ENCODE measurements at places on chromosomes 5 and 9. TPM values are rescaled to one million over a fixed set of nuclear protein-coding genes. Genes with fewer than 3 reads are reported as not detected.

The ORM2 gene
- not detected for total RNA-seq

GRCh38 chr5:158812408-158812807 is 287.3 kb downstream of the EBF1 start:
- H3K27me3 ChIP-seq = no peaks in the 10 kb centered on the region
- H3K4me3 ChIP-seq = no peak overlapping the region
- H3K27ac ChIP-seq = no peak overlapping the region
- DNase-seq = no peak
- H3K4me1 ChIP-seq = peaks cover 14% of the 10 kb centered on the region
- H3K36me3 ChIP-seq = no peaks in the 10 kb centered on the region

The GM2A gene
- total RNA-seq = 37.5 TPM

DNA sequence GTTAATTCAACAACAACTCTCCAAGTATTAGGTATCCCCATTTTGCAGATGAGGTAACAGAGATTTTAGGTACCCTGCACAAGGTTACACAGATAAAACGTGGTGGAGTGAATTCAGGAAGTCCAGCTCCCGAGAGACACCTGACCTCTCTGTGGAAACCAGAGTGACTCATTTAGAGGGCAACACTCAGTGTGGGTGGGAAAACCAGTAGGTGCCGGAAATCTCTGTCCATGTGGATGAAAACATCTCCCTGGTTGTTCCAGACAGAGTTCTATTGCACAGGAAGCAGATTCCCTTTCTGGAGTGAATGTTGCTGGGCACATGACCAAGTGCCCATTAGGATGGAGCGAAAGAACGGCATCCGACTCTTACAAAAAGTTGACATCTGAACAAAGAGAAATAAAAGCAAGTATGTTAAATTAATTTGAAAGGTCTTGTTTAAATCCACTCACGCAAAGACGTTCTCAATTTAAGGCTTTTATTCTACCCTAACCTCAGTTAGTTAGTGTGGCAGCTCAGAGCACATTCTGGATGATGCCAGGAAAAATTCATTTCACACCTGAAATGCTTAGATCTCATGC is 391.9 kb upstream of the WWC1 start:
- peak; percentile 33 for DNase-seq
- H3K4me1 ChIP-seq = no peaks in the 10 kb centered on the region
- H3K36me3 ChIP-seq = no peaks in the 10 kb centered on the region
- no peaks in the 10 kb centered on the region for H3K27me3 ChIP-seq
- H3K4me3 ChIP-seq = no peak overlapping the region

The HMCN2 gene
- total RNA-seq = 0.90 TPM

- no peaks in the 10 kb centered on the region for H3K4me1 ChIP-seq
- no peak overlapping the region for H3K4me3 ChIP-seq
- no peaks in the 10 kb centered on the region for H3K27me3 ChIP-seq
- no peak for DNase-seq
- H3K36me3 ChIP-seq = no peaks in the 10 kb centered on the region
These were observed 100.2 kb downstream of the SLC25A46 start for GRCh38 chr5:110838961-110839360.

The GABRP gene
- 0.30 TPM for total RNA-seq

GRCh38 chr9:106982636-106983035 is 119.7 kb downstream of the ZNF462 start:
- no peaks in the 10 kb centered on the region for H3K27me3 ChIP-seq
- H3K27ac ChIP-seq = no peak overlapping the region
- H3K36me3 ChIP-seq = no peaks in the 10 kb centered on the region
- H3K4me1 ChIP-seq = peaks cover 3% of the 10 kb centered on the region

The IFNK gene
- total RNA-seq = not detected

The CDX1 gene
- 0.22 TPM for total RNA-seq

DNA sequence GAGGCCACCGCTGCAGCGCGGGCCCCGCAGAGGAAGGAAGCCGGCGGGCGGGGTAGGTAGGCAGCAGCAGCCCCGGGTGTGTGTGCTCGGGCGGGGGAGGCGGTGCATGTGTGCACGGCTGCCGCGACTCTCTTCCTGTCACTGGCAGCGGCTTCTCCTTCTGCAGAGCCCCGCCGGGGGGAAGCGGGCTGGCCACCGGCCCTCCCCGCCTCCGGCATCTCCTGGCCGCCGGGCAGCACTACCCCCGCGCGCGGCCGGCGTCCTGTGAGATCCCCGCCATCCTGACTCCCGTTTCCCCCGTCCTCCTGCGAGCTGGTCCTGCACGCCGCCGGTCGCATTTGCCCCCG is 315 bp downstream of the PIK3R1 start:
- H3K27ac ChIP-seq = peak overlapping the region; percentile 95
- H3K27me3 ChIP-seq = no peaks in the 10 kb centered on the region
- H3K4me3 ChIP-seq = peak overlapping the region; percentile 77
- no peak for DNase-seq
- H3K4me1 ChIP-seq = peaks cover 21% of the 10 kb centered on the region
- H3K36me3 ChIP-seq = peaks cover 10% of the 10 kb centered on the region

- H3K27me3 ChIP-seq = no peaks in the 10 kb centered on the region
- DNase-seq = no peak
- H3K4me1 ChIP-seq = no peaks in the 10 kb centered on the region
- no peak overlapping the region for H3K27ac ChIP-seq
- H3K36me3 ChIP-seq = no peaks in the 10 kb centered on the region
These were observed 703.9 kb downstream of the EFNA5 start for GRCh38 chr5:106966686-106967315.

GRCh38 chr9:33952066-33952465 is 96.6 kb downstream of the UBAP2 start:
- H3K27ac ChIP-seq = no peak overlapping the region
- H3K36me3 ChIP-seq = no peaks in the 10 kb centered on the region
- H3K4me3 ChIP-seq = no peak overlapping the region
- H3K27me3 ChIP-seq = no peaks in the 10 kb centered on the region

GRCh38 chr5:12095808-12096281 is 191.6 kb upstream of the CTNND2 start:
- no peak overlapping the region for H3K4me3 ChIP-seq
- no peak overlapping the region for H3K27ac ChIP-seq
- H3K4me1 ChIP-seq = no peaks in the 10 kb centered on the region
- no peaks in the 10 kb centered on the region for H3K36me3 ChIP-seq

- no peaks in the 10 kb centered on the region for H3K36me3 ChIP-seq
- no peaks in the 10 kb centered on the region for H3K4me1 ChIP-seq
- DNase-seq = no peak
- no peaks in the 10 kb centered on the region for H3K27me3 ChIP-seq
These were observed 121.6 kb downstream of the TLR4 start for GRCh38 chr9:117825609-117826347.

DNA sequence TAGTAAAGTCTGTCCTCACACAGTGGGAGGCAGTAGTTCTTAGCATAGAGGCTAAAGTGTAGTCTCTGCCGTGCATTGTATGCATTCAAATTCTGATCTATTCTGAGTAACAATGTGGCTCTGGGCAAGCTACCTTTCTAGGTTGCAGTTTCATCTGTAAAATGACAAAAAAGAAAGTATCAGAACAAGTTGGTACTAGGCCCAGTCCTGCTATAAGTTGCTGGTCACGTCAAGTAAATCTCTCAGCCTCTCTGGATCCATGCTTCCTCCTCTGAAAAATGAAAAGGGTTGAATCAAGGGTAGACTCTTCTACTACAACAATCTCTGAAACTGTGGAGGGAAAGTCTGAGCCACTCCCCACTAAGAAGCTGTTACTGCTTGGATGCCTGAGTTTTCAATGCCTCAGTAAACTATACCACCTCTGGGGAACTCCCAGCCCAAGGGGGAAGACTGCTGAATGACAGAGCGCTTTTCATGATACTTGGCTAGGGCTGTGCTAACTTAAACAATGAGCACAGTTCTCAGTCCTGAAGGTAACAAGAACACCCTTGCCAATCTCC is 34.5 kb upstream of the SPARC start:
- no peaks in the 10 kb centered on the region for H3K4me1 ChIP-seq
- H3K27me3 ChIP-seq = no peaks in the 10 kb centered on the region
- H3K4me3 ChIP-seq = no peak overlapping the region
- no peaks in the 10 kb centered on the region for H3K36me3 ChIP-seq
- DNase-seq = no peak

DNA sequence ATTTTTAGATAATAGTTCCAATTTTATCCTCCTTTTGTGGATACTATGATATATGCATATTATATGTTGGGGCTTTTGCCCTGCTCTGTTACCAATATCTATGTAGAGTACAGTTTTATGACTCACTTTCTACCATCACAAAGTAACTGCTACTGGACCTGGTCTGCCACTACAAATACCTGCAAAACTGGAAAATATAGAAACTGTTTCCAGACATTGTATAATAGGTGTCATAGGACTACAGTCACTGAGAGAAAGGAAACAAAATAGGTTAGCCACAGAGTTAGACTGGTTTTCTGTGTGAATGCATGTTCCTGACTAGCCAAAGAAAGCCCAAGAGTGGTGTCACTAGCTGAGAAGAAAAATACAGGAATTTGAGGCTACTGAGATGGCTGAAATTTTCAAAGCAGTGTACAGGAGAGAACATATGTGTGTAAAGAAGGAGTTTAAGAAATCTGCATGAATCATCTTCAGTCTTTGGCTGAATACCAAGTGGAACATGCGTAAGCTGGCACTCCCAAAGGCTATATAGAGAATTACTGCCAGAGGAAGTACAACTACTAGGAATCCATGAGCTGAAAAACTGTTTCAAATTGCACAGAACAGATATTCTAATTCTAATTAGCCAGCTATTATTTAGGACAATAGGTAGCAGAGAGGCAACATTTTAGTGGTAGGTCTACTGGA is 29.0 kb upstream of the FAM174A start:
- no peaks in the 10 kb centered on the region for H3K4me1 ChIP-seq
- H3K4me3 ChIP-seq = no peak overlapping the region
- no peaks in the 10 kb centered on the region for H3K36me3 ChIP-seq
- H3K27ac ChIP-seq = no peak overlapping the region

The NXNL2 gene
- total RNA-seq = 1.5 TPM

DNA sequence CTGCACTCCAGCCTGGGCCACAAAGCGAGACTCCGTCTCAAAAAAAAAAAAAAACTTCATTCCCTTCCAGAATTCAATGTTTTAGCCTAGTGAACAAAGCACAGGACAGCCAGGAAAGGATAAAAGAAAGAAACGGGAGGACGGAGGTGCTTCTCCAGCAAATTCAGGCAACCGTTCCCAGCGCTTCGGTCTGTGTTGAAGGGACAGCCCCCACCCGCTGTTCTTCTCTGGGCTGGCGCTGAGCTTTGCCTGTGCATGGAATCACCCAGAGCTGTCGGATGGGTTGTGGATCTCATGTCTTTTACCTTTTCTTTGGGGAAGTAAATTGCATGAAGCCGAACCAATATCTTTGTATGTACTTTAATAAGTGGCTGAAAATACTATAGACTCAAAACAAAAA is 248.4 kb upstream of the IRX2 start:
- no peak for DNase-seq
- no peak overlapping the region for H3K4me3 ChIP-seq
- no peaks in the 10 kb centered on the region for H3K27me3 ChIP-seq

The NLN gene
- total RNA-seq = 28.6 TPM
